AG04450 (cell line): ENCODE measurements at places on chromosomes 1 and 21. TPM values are rescaled to one million over a fixed set of nuclear protein-coding genes. Genes with fewer than 3 reads are reported as not detected.

OR2T29 gene
- not detected in 2 replicates for polyA plus RNA-seq

GRCh38 chr1:211135342-211135950 lies 1.5 kb upstream of the KCNH1 start:
- peak; percentile 32 for DNase-seq

DNA sequence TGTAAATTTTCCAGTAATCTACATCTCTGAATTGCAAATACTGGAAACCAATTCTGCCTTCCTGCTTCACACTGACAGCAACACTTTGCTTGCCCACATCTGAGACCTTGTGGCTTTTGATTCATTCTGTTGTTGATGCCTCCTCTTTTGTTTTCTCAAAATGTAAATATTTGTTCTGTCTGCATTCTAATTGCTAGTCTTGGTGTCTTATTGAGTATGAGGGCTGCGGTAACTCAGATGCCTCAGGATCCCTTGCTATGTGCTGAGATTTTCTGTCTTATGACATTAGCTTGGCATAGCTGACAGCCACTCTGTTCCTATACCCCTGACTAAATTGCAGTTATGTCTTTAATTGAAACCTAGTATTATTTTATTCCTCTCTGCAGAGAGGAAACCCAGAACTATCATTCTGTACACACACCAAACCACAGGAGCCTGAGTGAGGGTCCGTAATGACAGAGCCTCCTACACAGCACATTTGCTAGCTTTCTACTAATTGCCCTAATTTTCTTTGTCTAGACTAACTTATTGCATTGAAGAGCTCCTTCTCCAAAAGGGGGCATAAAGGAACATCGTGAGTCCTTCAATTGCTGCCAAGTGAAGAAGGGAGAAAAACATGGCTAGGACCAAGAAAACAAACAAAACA lies 72.1 kb downstream of the GREM2 start:
- DNase-seq, result no peak

- no peak for DNase-seq
Observed at GRCh38 chr21:28135646-28136045, 857.0 kb downstream of the LTN1 start.
